K562 (cell line): ENCODE measurements at places on chromosomes 3 and 15. TPM values are rescaled to one million over a fixed set of nuclear protein-coding genes. Genes with fewer than 3 reads are reported as not detected.

DNA sequence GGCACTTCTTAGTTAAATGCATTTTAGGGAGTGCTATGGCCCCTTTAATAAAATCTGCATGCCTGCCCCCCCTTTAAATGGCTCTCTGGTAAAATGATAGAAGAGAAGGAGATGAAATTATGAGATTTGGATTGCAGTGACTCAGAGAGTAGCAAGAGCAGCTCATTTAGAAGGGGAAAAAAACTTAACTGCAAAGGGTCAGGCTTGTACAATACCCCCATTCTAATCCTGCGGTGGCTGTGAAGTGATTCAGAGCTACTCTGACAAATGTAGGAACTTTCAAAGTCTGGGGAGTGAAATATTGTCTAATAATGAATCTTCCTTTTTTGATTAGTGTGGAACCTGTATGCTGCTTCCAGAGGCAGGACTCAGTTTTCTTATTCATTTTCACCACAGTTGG, 44.1 kb upstream of the TBC1D23 start:
- DNase-seq = no peak

STAG1 gene
- 12.1 and 14.8 TPM in 2 replicates for total RNA-seq

AMOTL2 gene
- total RNA-seq = 0.31 and 0.54 TPM in 2 replicates

GRCh38 chr15:62035256-62035924, 24.9 kb downstream of the VPS13C start:
- DNase-seq = no peak

GRCh38 chr3:57017459-57017845, 43.0 kb upstream of the SPATA12 start:
- DNase-seq = no peak

DNA sequence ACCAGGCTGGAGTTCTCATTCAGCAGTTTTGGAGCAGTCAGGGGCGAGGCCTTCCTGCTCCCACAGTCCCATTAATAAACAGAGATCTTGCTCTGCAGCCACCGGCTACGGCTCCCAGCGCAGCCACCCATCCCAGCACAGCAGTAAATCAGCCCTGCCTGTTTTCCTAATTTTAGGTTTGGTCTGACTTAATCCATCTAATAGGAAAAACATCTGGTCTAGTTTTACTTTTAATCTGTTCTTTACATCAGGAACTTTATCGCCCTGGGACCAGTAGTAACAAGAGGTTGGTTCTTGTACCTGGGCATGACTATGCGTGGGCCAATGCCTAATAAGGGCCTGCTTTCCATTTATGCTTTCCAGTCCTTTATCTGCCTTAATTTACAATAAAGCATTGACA, 264.0 kb upstream of the DPH6 start:
- DNase-seq = no peak

GRCh38 chr3:180283251-180283650, 246.5 kb upstream of the PEX5L start:
- DNase-seq = no peak

LMAN1L gene
- not detected in 2 replicates for total RNA-seq

KBTBD13 gene
- total RNA-seq = 0.11 and 0.13 TPM in 2 replicates

- DNase-seq = no peak
These were observed 364.9 kb downstream of the NAALADL2 start for GRCh38 chr3:175224051-175224450.

GRCh38 chr3:196947136-196947859, 5.0 kb upstream of the NCBP2 start:
- DNase-seq = no peak
